Memory B cell (primary cell): ENCODE measurements at places on chromosomes 6 and 20.

- peak; percentile 71 for DNase-seq
Measured at GRCh38 chr20:39048000-39048696, 86.0 kb downstream of the DHX35 start.

GRCh38 chr20:62104791-62105345 is 17.4 kb upstream of the LSM14B start:
- no peak for DNase-seq

- DNase-seq: no peak
Measured at GRCh38 chr20:23397961-23398360, 23.3 kb downstream of the NAPB start.

- no peak for DNase-seq
Measured at GRCh38 chr20:54772893-54773642, 297.7 kb downstream of the DOK5 start.

DNA sequence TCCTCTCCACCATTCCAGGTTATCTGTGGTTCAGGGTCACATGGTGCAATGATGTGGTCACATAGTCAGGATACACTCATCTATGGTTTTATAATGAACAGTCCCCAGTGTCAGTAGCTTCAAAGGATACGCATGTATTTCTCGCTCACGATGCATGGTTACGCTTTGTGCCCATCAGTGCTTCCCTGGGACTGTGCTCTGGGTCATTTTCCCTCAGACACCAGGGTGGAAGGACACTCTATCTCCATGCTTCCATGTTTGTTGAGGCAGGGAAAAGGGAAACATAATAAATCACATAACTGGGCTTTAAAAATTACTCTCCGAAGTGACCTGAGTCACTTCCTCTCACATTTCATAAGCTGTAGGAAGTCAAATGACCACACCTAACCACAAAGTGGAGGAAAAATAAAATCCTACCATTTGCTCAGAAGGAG is 394.8 kb upstream of the NOX3 start:
- DNase-seq: no peak

DNA sequence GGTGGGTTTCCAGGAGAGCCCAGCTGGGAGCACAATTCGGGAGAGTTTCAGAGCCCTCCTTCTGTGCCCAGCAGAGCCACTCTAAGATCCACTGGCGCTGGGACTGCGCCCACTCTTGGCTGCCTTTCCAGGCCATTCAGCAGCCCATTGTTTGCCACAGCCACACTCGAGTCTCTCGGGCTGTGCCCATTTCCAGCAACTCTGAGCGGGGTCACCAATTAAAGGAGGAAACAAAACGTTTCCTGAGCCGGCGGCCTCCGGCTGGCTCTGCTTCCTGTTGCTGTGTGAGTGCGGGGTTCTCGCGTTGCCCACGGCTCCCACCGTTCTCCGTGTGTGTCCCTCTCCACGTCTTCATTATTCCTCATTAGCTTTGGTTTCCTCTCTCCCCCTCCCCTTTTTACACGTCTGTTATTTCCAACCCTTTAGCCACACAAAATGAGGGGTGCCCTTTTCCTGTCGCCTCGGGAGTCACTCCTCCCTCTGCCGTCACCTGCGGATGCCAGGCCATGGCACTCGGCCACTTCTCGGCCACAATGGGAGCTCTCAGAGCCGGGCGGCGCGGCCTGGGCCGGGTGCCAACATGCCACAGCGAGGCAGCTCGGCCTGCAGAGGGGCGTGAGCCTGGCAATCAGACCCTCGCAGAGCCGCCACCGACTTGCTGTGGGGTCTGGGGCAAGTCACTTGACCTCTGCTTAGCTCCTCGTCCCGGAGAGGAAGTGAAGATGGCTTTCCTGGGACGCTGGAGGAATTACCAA is 94.3 kb upstream of the NKX2-2 start:
- DNase-seq: no peak

DNA sequence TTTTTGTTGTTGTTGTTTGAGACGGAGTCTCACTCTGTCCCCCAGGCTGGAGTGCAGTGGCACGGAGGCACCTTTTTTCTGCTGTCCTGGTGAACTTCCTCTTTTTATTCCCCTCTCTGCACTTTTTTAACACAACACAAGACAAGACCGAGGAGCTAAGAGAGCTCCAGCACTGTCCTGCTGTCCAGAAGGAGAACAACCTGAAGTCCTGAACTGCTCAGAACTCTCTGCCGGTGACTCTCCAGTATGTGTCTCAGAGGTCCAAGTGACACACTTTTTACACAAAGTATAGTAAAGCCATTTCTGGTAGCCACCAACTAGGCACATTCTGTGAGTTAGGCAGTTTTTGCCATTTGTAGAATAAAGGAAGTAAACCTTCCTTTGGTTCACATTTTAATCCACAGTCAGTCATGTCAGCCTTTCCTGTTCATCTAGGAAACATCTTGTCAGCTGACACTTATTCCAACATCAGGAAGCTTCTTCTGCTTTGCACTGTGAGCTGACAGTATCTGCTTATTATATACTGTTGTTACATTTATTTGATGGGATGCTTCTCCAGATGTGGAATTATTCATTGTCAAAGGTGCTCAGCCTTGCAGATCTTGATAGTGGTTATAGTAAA is 28.1 kb upstream of the TXNDC5 start:
- DNase-seq: no peak

GRCh38 chr20:35729836-35730582 is 12.1 kb downstream of the RBM39 start:
- no peak for DNase-seq

DNA sequence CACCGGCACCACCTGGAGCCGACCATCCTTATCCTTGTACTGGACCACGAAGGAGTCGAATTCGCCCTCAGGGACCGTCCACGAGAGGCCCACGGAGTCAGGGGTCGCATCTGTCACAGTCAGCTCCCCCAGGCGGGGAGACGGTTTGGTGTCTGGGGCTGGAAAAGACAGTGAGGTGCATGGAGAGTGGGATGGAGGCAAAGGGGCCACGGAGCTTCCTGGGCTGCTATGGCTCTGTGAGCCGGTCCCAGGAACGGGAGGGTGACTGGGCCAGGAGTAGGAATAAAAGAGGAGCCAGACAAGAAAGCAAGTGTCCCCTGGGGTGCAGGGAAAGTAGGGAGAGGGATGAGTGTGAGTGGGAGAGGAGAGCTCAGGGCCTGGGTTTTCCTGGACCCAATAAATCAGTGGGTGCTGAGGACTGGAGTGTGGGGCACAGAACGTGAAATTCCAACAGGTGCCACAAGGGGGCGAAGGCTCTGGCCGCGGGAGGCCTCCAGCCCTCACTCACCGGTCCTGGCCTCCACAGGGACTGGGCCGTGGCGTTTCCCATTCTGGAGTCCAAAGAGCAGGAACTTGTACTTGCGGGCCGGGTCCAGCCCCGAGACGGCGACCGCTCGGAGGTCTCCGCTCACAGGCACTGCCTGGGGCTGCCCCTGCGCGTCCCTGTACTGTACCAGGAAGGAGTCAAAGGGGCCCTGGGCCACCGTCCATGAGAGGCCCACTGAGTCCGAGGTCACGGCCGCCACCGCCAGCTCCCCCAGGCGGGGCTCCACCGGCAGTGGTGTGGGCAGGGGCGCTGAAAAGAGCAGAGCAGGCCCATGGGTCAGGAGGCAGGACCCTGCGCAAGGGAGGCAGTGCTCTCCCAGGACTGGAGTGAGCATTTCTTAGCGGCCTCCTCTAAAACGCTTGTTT is 9.9 kb downstream of the CYP21A2 start:
- DNase-seq: peak; percentile 83

GRCh38 chr20:52565614-52566013 is 374.0 kb upstream of the ZFP64 start:
- DNase-seq: no peak

GRCh38 chr6:44000164-44000842 is 126.9 kb downstream of the MRPL14 start:
- DNase-seq: peak; percentile 32

DNA sequence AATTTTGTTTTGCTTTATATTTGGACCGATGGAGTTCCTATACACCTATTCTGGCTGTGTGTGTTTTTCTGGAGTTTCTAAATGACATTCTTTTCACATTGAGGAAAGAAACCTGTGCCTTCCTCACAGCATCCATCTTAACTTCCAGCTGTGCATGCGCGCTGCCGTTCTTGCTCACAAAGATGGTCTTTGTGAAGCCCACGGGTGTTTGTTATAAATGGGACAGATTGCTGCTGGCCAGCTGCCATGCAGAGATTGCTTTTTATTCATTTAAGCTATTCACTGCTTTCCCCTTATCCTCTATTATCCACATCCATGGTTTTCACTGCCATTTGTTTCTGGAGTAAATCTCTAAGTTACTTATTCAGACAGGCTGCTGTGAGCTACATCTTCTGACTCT is 54.2 kb downstream of the SYNDIG1 start:
- DNase-seq: no peak

DNA sequence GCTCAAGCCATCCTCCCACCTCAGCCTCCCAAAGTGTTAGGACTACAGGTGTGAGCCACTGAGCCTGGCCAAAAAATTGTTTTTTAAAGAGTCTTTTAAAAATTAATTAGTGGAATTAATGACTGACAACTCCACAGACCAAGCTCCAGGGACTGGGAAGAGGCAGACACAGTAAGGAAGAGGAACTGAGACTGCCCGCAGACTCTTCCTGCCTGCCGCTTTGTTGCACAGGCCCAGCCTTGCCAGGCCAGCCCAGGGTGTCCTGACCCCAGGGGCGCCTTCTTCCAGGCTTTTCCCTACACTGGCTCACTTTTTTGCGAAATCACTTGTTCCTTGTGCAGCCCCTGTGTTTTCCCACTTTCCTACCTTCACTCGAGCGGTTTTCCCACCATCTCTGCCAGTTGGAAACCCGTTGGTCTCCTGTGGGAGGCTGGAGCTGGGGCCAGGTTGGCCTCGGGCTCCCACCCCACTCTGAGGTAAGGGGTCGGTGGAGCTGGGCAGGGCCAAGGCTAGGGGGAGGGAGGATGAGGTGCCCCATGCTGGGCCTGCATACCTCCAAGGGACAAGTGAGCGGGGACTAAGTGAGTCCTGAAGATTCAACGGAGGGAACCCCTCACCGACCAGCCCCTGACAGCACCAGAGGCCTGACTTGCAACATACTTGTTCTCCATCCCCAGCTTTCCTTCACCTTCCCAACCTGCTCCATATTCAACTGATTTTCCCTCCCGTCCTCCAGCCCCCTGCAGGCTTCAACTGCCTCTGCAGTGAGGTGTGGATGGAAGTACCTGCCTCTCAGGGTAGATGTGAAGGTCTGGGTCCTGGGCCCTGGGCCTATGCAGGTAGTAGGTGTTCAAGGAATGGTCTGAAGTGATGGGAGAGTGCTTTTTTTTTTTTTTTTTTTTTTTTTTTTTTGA is 23.5 kb upstream of the SMIM29 start:
- no peak for DNase-seq

DNA sequence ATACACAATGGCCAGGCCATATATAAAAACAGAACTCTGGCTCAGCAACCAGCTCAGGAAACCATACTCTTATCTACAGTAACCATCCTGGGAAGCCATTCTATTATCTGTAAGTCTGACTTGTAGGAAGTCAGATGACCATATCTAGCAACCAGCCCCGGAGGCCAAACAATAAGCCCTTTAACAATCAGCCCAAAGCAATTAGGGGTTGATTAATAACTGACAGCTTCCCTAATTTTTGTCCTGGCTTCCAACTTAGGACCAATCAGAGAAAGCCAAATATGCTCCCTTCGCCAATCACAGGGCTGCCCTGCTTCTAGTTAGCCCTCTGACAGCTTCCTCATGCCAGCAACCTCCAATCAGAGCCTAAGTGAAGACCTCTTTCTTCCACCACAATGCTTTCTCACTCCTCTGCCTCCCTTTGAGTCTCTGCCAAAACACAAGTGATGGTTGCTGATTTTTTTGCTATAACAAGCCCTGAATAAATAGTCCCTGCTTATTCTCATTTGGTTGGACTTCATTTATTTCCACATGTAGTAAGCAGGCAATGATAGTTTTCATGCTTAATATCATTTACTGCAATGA is 37.8 kb upstream of the STXBP5 start:
- DNase-seq: no peak

DNA sequence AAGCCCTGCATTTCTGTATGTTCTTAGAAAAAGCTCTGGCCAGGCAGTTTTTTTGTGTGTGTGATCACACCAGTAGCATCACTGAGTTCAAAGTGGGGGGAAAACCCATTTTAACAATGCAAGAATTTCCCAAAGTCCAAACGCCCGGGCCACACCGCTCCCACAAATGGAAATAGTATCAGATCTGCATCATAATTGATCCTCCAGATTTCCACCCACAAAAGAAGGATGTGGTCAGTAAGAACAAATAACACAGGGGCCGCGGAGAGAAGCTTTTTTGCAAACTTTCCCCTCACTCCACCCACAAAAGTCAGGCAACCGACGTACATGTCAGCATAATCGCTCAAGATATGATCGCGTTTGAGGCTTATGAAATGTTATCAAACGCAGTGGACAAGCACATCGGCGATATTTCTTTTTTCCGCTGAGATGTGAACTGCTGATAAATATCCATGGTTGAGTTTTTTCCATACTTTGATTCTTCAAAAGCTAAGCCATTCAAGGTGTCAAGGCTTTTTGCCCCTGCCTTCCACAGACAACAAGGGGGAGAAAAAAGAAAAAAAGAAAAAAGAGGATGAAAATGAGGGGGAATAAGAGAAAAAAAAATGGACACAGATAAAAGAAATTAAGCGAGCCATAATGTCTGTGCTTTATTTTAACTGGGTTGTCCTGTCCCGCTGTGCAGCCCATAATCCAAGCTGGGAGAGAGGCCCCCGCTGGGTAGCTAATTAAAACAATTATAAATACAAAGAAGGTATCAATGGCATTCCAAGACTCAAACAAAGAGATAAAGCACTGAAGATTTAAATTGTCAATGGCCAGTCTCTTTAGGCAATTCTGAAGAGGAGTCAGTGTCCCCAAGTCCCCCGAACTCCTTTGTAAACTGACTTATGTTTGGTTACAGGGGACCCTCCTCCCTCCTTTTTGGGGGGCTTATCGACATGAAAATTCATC is 143.5 kb downstream of the ZFP64 start:
- no peak for DNase-seq

DNA sequence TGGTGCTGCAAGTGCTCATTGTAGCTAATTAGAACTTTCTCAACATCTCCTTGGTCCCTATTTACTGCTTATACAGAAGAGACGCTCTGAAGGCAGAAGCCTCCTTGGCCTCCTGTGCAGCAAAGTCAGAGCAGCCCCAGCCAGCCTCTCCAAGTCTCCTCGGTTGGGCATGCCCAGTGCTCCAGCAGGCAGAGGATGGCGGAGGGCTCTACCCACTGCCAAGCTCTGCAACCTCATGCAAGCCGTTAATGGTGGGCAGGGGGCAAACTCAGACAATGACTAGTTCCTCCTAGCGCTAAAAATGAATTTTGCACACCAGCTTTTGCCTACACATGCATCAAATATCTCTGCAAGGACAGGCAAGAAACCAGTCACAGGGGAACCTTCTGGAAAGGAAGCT is 27.8 kb downstream of the NOL4L start:
- DNase-seq: no peak

DNA sequence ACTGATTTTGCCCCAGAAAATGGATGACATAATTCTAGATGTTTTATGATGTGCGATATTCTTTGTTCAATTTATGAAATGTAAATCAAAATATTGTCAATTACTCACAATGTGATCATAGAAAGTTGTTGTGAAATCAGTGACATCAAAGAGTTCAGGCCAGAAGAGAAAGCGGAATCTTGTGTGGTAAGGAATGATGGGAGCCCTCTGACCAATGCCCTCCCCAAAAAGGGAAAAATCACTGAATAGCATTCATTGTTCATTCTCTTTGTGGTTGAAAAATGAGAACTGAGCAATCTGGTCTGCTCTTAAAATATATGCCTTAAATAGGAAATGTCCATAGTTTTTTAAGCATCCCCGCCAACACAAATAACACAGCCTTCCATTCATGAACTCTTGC is 247.1 kb upstream of the GRIK2 start:
- no peak for DNase-seq

GRCh38 chr20:45969712-45970634 is 2.0 kb downstream of the ZNF335 start:
- no peak for DNase-seq
